ENCODE measurements at places on chromosomes 7 and 10. TPM values are rescaled to one million over a fixed set of nuclear protein-coding genes. Genes with fewer than 3 reads are reported as not detected.

Gene SNCG
- 9.3 TPM for total RNA-seq

Gene INSYN2A
- 0.19 TPM for total RNA-seq

GRCh38 chr10:114499630-114500190, 95.4 kb upstream of the AFAP1L2 start:
- no peak for DNase-seq

Gene BMPER
- 1.9 TPM for total RNA-seq

DNA sequence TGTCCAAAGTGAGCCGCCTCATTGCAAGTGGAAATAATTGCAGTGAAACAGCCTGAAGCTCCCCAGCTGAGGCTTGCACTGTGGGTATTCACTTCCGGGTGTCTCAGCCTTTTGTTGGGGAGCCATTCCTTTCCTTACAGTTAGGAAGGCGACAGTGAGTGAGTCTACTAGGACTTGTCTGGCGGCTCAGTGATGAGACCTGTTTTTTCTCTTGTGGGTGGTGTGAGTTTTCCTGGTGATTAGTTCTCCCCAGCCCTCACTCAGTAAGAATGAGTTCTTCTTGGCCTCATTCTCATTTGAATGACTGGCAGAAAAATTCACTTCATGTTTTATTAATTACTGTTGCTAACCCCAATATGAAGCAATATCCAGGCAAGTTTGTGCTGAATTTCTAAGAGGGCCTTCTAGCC, 2.6 kb downstream of the PGAM1 start:
- no peak for DNase-seq

Gene PGAM2
- 322 TPM for total RNA-seq

Gene EGR2
- 4.8 TPM for total RNA-seq

- DNase-seq, result peak; percentile 67
These were observed 85.5 kb downstream of the GLRX3 start for GRCh38 chr10:130221456-130222375.

Gene ORC5
- total RNA-seq, result 8.6 TPM

GRCh38 chr7:94683066-94683465, 27.1 kb upstream of the SGCE start:
- no peak for DNase-seq

DNA sequence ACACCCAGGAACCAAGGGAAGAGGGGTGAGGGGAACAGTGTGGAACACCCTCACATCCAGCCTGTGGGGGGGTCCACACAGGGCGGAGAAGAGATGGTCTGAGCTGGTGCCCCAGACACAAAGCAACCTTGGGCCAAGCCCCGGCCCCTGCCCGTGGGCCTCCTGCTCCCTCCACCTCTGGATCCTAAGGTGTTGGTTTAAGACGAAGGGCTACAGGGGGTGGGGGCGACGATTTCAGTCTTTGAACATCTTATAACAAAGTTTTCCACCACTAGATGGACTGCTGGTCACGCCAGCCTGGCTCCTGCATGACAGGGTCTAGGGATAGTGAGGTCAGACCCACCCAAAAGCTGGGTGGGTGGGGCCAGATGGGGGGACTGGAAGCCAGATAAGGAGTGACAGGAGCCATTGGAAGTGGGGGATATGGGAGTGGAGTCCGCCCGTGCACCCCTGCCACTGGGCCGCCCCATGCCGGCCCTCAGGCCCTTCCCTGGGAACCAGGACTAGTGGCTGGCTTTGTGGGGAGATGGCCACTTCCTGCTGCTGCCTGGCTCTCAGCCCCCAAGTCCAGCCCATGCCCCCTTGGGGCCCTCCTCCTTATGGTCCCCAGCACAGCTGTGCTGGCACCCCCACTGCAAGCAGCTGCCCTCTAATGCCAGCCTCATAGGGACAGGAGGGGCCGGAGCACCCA, 98.4 kb downstream of the RGS10 start:
- DNase-seq, result no peak

DNA sequence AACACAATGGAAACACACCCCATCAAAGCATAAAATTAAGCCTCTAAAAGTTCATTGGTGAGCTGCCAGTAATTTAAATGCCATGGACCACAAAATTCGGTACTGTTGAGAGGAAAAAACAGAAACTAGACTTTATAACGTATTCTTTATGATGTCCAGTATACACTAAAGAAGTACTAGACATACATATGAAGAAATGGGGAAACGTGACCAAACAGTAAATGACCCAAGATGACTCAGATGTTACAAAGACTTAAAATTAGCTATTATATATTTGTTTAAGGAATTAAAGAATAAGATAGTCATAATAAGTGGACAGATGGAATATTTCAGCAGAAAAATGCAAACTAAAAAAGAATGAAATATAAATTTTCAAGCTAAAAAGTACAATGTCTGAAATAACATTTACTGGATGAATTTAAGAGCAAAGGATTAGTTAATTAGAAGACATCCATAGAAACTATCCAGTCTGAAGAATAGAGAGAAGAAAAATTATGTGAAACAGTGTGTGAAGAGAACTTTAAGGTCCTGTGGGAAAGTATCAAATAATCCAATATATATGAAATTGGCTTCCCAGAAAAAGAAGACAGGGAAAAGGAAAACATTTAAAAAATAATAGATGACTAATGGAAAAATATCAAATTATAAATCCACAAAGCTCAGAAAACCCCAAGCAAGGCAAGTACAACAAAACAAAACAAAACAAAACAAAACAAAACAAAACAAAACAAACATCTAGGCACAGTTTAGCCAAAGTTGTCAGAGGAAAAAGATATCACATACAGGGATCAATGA, 69.4 kb downstream of the SAMD9 start:
- no peak for DNase-seq

DNA sequence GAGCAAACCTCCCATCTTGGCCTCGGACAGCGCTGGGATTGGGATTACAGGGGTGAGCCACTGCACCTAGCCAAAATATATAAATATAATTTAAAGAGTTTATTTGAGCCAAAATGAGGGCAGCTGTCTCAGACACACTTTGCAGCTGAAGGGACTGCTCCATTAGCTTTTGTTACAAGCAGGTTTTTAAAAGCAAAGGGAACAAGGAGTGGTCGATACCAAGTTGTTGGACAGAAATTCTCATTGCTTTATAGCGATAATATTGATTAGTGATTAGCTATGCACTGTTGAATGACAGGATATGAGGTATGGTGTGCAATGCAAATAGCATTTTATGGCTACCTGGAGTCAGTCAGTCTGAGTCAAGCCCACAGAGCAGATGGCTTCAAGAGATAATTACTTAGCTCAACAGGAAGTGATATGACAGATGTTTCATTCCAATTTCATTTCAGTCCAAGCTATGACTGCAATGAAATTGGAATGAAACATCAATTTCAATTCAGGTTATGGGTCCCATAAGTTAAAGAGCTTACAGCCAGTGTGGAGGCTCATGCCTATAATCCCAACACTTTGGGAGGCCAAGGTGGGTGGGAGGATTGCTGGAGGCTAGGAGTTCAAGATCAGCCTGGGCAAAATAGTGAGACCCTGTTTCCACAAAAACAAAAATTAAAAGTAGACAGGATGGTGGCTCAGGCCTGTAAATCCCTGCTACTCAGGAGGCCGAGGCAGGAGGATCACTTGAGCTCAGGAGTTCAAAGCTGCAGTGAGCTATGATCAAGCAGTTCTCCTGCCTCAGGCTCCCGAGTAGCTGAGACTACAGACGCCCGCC, 23.1 kb downstream of the TYW1 start:
- DNase-seq, result no peak

Gene SFTPA2
- total RNA-seq, result 0.11 TPM

DNA sequence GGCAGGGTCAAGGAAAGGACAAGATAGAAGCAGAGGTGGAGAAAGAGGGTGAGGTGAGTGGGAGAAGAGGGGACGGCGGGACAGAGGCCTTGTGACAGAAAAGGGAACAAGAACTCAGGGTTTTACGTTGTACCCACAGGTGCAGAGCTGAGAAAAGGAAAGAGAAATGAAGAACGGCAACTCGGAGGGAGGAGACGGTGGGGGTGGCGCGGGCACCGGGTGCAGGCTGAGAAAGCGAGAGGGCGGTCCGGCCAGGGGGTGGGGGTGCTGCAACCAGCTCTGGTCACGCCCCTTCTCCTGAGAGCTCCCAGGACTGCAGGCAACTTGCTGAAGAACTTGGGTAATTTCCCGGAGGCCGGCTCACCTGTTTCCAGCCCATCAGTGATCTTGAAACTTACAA, 65.3 kb downstream of the CARD11 start:
- DNase-seq, result no peak
